Stimulated activated CD4-positive, alpha-beta T cell treated with anti-CD3 and anti-CD28 coated beads, Interleukin-1b, Interleukin-23, amount 100 ng/mL, for 1 hour (primary cell): ENCODE measurements at places on chromosomes 5 and 9.

DNA sequence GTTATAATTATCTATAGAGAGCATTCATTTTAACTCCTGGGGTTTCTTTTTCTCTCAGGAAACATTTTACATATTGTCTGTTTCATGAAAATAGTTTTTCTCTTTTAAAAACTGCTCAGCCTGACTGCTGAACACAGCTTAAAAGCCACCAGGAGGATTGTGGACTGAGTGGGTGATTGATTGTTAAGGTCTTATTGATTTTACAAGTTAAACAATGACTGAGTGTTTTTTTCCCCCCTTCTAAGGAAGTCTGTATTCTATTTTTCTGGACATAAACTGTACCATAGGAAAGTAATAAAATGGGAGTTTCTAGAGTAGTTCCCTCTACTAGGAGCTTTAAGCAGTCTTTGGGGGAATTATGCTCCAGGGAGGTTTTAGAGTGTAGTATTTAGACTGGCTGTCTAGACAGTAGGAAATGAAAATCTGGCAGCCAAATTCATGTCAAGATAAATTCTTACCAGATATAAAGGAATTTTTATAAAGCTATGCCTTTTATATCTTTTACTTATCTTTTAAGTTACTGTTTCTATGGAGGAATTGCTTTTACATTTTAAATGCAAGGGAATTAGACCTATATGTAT, 463.9 kb downstream of the PRR16 start:
- no peak for DNase-seq

- no peak for DNase-seq
Observed at GRCh38 chr9:122819326-122819725, 9.1 kb downstream of the PDCL start.

DNA sequence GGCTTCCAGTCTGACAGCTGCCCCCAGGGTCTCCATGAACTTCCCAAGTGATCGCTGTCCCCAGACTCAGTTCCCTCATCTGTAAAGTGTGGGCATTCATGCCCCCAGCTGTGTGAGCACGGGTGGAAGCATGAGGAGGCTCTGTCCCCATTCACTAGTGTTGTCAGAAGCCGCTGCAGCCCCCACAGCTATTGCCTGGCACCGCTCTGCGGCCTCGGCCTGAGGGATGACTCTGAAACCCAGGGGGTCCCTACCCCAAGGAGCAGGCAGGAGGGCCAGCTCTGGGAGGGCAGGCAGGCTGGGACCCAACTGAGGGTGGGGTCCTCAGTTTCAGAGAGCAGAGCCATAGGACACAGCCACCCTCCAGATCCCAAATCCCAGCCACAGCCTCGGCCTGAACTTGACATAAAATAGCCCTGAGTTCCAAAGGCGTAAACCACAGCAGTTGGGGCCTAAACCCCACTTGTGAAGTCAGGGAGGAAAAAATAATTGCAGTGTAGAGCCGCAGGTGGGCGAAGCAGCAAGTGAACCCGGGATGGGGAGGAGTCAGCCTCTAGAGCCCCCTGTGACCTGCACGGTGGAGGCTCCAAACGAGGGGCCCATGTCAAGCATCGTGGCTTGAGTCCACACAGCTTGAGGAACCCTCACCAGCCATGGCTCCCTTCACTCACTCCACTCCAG, 66.0 kb upstream of the ADAMTS2 start:
- no peak for DNase-seq

- no peak for DNase-seq
Observed at GRCh38 chr5:89676634-89677033, 732.9 kb downstream of the CETN3 start.

- DNase-seq, result no peak
Observed at GRCh38 chr9:3246241-3246640, 279.6 kb downstream of the RFX3 start.

DNA sequence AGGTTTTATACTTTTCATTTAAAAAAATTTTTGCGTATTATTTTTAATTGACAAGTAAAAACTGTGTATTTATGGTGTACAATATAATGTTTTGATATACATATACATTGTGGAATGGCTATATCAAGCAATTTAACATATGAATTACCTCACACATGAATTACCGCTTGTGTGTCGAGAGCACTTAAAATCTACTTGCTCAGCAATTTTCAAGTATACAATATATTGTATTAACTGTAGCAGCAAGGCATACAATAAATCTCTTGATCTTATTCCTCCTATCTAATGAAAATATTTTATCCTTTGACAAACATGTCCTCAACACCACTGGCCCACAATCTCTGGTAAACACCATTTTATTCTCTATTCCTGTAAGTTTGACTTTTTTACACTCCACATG, 224.4 kb upstream of the CYLC2 start:
- DNase-seq, result no peak

DNA sequence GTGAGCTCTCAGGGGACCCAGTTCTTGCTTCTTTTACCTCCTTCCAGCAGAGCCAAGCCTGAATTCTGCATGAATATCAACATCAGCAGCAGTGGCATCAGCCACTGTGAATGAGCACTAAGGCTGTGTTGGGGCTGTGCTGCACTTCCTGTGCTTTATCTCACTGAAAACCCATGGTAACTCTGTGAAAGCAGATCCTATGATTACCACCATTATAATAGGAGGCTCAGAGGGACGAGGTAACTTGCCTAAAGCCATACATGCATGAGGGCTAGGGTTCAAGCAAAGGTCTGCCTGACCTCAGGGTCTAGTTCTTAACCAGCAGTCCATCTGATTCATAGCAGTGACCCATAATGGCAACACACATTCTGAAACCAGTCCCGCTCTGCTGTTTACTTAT, 60.5 kb upstream of the RAPGEF1 start:
- DNase-seq, result no peak

GRCh38 chr5:85545129-85545528, 1072.6 kb upstream of the COX7C start:
- DNase-seq, result no peak

DNA sequence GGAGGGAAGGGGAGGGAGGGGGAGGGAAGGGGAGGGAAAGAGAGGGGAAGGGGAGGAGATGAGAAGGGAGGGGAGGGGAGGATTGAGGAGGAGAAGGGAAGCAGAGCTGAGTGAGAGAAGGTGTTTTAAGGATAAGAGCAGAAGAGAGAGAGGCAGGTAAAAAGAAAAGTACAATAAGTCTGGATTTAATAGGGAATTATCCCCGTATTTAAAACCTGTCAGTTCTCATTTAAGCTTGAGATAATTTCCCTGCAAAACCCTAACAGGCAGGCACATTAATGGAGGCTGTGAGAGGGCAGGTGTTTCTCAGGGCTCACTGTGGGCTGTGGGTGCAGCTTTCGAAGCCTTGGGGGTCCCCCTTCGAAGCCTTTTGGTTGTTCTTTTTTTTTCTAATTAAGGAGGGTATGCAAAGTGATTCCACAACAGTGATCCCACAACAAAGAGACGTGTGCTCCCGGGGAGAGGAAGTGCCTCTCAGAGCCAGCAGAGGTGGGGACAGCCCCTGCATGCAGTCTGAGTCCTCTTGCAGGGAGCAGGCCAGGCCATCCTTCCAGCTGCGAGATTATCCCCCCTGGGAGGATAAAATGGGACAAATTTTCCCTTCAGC, 317.9 kb upstream of the IRX1 start:
- DNase-seq, result no peak

DNA sequence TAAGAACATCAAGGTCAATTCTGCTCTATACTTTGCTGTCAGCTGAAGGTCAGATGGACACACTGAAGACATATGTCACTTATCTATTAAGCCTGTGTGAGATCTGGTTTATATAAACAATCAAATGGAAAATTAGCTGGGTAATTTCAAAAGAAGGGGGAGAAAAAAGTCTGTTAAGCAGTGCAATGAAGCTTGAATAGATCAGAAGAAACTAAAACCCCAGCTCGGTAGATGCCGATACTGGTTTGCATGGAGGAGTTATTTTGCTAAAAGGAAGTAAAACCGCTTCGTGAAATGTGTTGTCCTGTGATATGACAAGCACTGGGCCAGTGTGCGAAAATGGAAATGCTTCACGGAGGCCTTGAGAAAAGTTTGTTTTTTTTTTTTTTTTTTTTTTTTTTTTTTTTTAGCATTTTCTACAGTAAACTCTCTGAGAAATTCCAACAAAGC, 148.8 kb downstream of the MEF2C start:
- no peak for DNase-seq

DNA sequence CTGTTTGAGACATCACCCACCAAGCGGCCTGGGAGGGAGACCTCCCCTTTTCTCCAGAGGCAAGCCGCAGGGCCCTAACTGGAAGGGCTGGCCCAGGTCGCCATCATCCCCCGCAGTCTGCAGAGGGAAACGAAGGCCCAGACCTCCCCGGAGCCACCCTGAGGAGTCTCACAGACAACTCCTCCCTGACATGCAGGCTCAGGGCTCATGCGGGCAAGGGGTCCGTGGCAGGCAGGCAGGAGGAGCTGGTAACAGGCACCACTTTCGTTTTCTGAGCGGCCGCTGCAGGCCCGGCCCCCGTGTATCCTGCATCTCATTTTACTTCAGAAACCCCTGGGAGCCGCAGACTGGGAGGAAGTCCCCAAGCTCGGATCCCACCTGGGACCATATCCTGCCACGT, 192.0 kb upstream of the PPP1R26 start:
- no peak for DNase-seq

DNA sequence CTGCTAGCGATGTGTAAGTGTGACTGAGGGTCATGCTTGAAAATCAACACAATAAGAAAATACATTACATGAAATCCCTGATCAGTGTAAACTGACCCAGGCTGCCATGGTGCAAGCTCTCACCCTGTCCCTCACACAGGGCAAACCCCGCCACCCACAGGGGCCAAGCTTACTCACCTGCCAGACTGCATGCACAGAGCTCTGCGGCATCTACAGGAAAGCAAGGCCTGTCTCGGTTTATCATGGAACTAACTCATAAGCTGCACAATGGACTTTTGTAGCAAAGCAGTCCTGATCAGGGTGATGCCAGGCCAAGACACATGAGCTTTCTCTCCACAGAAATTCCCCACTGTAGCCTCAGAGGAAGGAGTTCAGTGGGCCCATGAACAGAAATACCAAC, 9.7 kb downstream of the IPPK start:
- no peak for DNase-seq

- no peak for DNase-seq
Observed at GRCh38 chr5:15367489-15367888, 132.5 kb upstream of the FBXL7 start.

DNA sequence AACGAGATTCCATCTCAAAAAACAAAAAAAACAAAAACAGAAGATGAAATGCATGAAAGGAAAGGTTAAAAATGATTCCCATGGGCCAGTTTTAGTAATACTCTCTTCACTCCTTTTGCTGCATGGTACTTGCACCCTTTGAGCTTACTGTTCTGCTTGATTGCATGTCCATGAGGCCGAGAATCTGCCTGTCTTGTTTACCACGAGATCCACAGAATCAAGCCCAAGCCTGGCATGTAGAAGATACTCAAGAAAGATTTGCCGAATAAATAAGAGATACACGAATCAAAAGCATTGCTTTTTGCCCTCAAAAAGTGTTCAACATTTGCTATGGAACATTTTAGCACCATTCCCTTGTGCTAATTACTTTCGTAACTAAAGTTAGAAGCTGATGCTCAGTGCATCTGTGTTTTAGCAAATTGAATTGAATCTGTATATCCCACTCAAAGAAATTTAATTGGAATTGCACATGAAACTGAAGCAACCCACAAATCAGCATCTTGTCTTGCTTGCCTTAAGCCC, 1.1 kb downstream of the FAXDC2 start:
- no peak for DNase-seq

DNA sequence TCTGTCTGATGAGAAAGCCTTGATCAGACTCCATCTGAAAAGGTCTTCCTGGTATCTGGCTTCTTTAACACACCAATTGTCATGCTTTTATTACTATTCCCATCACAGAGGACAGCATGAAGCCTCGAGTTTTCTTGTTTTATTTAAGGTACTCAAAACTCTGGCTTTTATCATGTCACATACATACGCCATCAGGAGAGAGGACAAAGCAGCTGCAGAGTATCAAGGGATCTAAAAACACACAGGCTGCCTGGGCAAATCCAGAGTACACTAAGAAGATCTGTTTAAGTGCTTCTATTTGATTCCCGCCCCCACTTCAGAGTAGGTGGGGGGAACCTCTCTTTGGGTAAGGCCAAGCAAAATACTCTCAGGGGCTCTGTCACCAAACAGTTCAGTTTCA, 277.2 kb downstream of the SPOCK1 start:
- DNase-seq, result no peak

DNA sequence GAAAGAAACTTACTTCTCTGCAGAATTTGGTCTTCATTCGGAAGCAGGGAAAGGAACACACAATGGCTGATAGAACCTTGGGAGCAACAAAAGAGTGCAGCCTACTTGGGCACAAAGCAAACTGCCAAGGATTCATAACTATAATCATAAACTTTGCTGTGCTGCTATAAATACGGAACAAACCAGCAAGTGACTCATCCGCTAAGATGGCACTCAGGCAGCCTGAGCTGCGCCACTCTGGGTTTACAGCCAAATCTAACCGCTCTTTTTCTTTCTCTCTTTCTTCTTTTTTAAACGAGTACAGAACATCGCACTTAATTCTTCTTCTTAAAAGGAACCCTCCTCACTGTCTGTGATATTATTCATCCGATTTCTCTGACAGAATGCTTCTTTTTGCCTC, 81.1 kb downstream of the PTPN3 start:
- no peak for DNase-seq

GRCh38 chr5:1016036-1016435, 7.4 kb downstream of the NKD2 start:
- DNase-seq, result no peak

DNA sequence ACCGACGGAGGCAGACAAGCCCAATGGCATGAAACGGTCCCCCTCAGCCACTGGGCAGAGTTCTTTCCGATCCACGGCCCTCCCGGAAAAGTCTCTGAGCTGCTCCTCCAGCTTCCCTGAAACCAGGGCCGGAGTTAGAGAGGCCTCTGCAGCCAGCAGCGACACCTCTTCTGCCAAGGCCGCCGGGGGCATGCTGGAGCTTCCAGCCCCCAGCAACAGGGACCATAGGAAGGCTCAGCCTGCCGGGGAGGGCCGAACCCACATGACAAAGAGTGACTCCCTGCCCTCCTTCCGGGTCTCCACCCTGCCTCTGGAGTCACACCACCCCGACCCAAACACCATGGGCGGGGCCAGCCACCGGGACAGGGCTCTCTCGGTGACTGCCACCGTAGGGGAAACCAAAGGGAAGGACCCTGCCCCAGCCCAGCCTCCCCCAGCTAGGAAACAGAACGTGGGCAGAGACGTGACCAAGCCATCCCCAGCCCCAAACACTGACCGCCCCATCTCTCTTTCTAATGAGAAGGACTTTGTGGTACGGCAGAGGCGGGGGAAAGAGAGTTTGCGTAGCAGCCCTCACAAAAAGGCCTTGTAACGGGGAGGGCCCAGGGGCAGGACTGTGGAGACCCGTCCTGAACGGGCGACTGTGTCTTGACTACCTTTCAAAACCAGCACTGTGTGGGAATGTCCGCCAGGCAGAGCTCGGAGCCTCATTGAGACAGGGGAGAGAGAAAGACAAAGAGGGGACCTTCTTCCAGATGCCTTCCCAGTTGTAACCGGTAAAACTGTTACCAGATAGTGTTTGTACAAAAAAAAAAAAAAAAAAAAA, 29.9 kb downstream of the CD180 start:
- DNase-seq, result peak; percentile 28

- DNase-seq, result no peak
Observed at GRCh38 chr5:157670662-157671591, at the start of gene C5orf52. Gene C5orf52 (plus strand): TSS chr5:157671533. CDS start chr5:157671615, 82 bp downstream.

GRCh38 chr9:70413464-70413798, 1.0 kb downstream of the KLF9 start:
- no peak for DNase-seq

GRCh38 chr5:106860398-106861044, 810.2 kb downstream of the EFNA5 start:
- no peak for DNase-seq

- no peak for DNase-seq
Observed at GRCh38 chr5:180367300-180367699, 14.2 kb upstream of the GFPT2 start.

GRCh38 chr9:72880821-72881220, 72.0 kb downstream of the ALDH1A1 start:
- DNase-seq, result no peak
